ENCODE measurements at places on chromosomes 5 and 9.

DNA sequence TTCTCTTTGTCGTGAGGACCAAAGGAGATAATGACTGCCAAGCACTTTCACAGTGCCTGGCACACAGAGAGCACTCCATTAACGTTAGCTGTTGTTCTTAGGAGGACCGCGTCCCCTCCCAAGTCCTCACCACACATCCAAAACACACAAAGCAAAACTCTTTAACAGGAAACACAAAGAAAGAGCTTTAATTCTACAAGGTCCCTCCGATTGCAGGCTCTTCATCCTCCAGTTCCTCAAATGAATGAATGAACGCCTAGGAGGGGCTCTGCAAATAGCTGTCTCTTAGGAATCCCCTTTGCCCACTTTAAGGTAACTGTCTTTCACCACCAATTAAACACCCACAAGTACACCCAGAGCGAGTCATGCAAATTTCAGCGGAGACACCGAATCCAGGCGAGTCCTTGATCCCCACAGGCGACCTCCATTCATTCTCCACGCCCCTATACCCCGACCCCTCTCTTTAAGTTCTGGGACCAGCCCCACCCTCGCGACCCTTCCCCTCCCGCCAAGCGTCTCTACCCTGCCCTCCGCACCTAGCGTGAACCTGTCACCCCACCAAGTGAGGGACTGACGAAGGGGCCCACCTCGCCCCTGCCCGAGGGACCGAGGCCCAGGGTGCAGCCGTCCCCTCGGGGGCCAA, 644 bp downstream of the TSC1 start:
- no peak for DNase-seq

DNA sequence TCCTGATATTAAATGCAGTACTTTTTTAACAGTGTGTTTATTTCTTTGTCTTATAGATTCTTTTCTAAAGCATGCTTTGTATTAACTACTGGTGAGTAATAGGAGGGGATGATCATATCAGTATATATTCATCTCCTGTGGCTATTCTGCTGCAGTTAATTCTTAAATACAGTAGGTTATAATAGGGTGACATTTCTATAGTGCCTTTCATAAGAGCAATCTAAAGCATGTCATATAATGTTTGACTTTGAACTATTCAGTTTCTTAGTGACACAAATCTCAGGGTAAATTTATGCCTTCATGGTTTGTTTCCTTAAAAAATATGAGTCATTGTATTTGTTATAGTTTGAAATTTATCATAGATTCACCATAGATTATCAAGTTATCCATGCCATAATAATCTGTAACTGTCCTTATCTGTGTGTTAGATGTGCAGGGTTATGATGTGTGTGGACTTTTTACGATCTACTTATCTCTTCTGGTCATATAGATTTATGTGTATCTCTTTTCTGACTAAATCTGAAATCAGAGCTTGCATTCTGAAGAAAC, 1019.5 kb downstream of the NR2F1-AS1 start:
- peak; percentile 35 for DNase-seq

DNA sequence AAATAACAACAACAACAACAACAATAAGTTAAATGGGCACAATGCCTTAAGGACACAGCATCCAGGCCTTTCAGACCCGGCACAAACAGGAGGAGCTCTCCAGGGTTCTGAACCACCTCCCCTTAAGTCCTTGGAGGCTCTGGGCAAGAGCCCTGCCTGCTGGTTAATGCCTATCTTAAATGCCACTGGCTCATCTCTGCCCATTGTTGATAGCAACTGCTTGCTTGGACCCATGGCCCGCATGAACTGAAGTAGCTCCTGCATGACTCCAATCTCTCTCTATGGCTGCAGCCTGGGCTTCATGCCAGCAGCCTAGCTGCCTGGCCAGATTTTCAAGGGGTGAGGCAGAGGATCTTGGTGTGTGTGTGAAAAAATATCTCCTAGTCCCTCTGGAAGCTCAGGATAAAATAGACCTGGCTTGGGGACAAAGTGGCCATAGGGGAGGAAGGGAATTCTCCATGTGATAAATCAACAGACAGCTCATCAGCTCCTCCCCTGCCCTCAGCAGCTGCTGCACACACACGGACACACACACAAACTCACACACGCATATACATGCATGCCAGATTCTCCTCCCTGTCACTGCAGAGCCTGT, 27.4 kb downstream of the FAM219A start:
- DNase-seq = peak; percentile 45

DNA sequence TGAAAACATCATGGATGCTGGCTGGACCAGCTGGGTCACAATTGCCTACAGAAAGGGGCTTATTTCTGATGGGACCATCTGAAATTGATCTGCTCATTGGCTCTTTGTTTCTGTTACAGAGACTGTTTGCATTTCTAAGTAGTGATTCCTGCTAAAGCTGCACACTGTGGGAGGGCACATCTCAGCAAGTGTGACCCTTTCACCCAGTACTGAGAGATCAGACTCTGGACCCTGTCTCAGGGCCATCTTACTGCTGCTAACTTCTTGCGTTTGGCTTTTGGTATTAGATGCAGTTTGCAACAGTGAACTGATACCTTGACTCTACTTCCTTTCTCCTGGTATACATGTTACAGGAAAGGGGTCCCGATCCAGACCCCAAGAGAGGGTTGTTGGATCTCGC, 24.5 kb upstream of the KDM4C start:
- DNase-seq = no peak

DNA sequence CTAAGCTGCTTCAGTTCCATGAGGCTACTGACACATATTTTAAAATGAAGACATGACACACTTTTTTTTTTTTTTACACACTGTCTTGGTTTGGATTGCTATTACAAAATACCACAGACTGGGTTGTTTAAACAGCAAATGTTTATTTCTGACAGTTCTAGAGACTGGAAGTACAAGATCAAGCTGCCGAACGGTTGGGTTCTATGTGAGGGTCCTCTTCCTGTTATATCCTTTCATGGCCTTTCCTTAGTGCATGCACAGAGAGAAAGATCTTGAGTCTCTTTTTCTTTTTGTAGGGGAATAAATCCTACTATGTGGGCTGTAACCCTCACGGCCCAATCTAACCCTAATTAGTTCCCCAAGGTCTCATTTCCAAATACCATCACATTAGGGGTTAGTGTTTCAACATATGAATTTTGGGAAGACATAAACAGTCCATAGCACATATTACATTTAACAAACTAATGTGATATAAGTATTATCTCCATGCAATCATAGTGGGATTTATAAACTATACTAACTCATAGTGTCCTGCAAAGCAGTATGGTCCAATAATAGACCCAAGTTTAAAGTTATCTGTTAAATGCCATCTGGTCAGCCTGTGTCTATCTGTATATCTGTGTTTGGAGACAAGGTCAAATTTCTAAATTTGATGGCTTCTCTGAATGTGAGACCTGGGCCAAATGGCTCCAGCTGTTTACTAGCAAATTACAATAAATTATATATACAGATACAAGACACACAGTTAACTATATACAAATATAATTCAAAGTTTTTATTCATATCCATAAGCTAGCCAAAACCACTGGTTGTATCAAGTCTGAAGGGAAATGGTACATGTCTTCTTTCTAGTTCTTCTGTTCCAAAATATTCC, 90.3 kb upstream of the NREP start:
- DNase-seq = no peak

GRCh38 chr5:36452424-36453006, 150.8 kb upstream of the RANBP3L start:
- no peak for DNase-seq

- DNase-seq = peak; percentile 69
Measured at GRCh38 chr5:55232985-55233928, at the start of gene CCNO. CCNO (minus strand) TSS chr5:55233608; CDS start chr5:55233523, 85 bp downstream.

GRCh38 chr9:83287021-83287420, 224.1 kb upstream of the RASEF start:
- no peak for DNase-seq

GRCh38 chr9:2109069-2109650, 94.0 kb downstream of the SMARCA2 start:
- peak; percentile 65 for DNase-seq

- peak; percentile 69 for DNase-seq
Measured at GRCh38 chr9:26243726-26244125, 565.5 kb upstream of the TUSC1 start.

GRCh38 chr5:165858118-165858517, 2352.7 kb downstream of the MAT2B start:
- DNase-seq = no peak

GRCh38 chr9:84277646-84278045, 62.9 kb downstream of the SLC28A3 start:
- no peak for DNase-seq

GRCh38 chr5:122576256-122577016, 198.4 kb upstream of the SNX2 start:
- DNase-seq = no peak

GRCh38 chr9:93595861-93596365, 19.5 kb downstream of the PHF2 start:
- DNase-seq = no peak

DNA sequence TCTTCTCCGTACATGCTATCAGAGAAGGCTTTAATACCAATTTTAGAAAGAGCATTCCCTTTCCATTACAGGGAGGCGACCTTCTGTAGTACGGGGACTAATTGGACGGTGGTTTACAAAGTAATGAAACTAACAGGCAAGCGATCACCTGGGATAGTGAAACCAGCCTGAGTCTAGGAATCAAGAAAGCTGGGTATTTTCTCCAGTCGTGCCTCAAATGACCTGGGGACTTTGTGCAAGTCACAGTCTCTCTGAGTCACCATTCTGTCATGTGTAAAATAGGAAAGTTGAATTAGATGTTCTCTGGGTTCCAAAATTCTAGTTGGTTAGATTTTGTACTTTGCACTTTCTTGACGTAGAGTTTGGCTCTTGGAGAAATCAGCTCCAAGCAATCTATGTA, 22.7 kb upstream of the SSBP2 start:
- DNase-seq = no peak

DNA sequence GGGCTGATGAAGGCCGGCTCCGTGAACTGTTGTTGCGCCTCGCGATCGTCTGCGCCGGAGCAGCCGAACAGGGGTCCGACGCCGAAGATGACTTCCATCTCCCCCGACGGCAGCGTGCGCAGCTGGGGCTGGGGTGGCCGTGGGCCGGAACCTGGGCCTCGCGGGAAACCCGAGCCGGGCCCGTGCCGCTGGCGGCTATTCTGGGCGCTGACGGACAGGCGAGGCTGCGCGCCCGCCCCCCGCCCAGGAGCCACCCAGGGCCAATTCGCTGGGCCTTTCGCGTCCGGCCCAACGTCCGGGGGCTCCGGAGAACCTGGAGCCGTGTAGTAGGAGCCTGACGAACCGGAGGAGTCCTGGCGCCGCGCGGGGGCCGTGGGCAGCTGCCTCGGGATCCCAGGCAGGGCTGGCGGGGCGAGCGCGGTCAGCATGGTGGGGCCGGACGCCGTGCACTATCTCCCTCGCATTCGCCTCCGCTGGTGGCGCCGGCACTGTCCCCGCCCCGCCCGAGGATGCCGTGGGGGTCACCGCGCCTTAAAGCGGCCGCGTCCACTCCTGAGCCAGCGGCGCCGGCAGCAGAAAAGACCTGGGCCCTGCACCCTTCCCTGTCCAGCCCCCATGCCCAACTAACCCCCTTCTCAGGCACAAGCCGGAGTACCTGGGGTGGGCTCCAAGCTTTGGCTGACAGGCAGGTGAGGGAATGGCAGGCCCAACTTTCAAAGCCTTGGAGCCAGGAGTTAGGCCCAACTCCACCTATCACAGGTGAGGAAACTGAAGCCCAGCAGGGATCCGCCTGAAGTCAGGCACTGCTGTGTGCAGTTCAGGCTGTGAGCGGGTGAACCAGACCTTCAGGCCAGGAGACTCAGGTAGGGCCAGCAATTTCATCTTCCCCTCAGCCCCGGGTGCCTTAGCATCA, at the start of gene PROB1:
PROB1 (minus strand) TSS at position 451 of the 913 bp plus-strand sequence; CDS start at position 428, 23 bp downstream.
- DNase-seq = no peak

DNA sequence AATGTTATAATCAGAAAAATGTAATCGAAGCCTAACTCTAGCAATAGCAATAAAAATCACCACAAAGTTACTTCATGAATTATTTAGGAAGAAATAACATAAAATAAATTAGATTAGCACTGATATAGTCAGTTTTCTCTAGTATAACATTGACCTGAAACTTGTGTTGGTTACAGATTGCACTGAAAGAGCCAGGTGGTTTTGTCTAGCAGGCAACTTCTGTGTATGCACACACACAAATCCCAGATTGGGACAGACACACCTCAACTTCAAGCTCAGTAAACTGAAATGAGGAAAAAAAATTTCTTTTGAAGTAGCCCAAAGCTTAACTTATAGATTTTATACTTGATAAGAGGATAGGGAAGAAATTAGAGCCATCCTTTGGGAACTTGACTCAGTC, 129.3 kb downstream of the EFNA5 start:
- DNase-seq = no peak

GRCh38 chr5:95043648-95044047, 241.2 kb downstream of the MCTP1 start:
- DNase-seq = no peak

DNA sequence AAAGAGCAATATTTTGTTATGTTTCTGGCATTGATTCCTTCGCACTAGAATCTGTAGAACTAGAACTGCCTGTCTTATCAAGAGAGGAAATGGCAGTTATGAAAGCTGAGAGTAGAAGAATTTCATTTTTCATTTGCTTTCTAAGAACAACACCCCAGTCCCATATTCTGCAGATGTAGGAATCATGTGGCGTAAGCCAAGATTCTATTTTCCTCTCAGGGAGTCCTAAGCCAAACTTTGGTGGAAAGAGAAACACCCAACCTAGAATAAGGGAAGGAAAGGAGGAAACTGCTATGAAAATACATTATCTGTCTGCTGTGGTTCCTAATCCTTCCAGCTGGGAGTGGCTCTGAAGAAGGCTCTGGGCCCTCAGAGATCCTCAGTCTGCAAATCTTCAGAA, 1176.9 kb upstream of the C9orf72 start:
- DNase-seq = no peak

GRCh38 chr5:154611341-154611767, 133.3 kb upstream of the HAND1 start:
- DNase-seq = no peak

DNA sequence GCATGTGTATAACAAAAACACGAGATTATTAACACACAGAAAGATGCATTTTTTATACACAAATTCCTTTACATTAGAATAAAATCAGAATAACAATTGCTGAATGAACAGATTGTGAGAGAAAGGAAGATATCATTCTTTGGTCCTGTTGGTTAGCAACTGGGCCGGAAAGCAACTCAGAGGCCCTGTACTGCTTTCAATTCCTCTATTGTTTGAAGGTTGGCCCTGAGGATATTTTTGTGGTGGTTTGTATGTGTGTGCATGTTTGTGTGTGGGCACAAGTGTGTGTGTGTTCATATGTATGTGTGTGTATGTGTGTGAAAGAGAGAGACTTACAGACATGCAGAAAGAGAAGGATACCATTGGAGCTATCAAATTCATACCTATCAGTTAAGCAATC, 356.8 kb upstream of the DMAC1 start:
- no peak for DNase-seq

DNA sequence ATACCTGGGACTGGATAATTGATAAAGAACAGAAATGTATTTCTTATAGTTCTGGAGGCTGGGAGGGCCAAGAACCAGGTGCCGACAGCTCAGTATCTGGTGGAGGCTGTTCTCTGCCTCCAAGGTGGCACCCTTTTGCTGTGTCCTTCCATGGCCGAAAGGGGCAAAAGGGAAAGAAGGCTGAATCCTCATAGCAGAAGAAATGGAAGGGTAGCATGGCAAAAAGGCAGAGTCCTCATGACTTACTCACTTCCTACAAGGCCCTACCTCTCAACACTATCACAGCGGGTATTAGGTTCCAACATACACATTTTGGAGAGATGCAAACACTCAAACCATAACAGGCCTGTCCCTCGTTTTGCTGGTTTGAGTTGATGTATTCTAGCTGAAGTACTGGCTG, 25.1 kb upstream of the MED10 start:
- DNase-seq = no peak
